CD4-positive, alpha-beta T cell treated with Interleukin-15 for 1 hour (primary cell): ENCODE measurements at places on chromosomes 2 and 18.

DNA sequence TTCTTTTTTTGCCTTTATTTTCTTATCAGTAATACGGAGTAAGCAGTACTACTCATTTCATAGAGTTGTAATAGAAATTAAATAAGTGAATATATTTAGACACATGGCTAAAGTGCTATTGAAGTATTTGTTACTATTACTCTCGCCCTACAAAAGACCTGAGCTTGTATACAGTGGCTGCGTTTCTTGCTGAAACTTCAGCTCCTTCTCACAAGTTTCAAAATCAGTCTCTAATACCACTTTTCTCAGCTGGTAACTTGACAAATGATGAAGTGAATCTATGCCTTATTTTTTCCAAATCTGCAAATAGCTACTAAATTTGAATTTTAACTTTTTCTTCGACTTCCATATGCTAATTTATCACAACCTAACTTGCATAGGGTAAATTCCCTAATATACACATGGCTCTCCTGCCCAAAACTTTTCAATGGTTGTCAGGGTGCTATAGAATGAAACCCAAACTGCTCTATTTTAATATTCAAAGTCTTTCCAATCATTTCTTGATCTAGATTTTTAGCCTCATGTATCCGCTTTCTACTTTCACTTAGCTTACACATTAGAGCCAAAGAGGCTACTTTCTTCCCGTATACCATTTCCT, 347.8 kb upstream of the GULP1 start:
- DNase-seq, result no peak

DNA sequence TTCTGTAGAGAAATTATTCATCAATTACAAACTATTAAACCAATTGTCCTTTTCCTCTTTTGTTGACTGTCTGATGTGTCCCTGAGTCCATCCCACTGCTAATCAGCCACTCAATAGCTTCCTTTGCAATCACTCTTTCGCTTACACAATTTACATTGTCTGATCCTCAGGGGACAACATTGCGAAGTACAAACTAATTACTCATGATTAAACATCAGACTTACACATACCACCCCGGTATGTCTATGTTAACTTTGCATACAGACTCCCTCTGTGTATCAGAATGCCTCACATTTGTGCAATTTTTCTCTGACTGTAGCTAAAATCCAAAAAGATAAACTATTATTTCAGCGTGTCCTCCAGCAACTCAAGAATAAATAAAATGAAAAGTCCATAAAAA, 264.4 kb upstream of the REV1 start:
- no peak for DNase-seq

DNA sequence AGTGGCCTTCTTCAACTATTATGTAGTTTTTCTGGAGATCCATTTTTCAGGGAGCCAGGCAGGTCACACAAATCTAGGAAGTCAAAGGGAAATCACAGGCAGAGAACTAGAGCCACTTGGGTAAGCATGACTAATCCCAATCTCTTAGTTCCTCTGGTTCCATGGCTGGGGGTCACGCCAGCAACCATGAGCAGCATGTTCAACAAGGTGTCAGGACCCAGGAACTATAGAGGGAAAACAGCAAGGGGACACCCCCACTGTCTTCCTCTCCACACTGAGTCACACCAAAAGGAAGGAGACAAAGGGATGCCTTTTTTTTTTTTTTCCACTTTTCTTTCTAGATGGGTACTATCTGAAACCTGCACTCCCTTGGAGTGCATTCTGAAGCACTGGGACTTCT, 250.9 kb downstream of the OTX1 start:
- DNase-seq, result no peak

DNA sequence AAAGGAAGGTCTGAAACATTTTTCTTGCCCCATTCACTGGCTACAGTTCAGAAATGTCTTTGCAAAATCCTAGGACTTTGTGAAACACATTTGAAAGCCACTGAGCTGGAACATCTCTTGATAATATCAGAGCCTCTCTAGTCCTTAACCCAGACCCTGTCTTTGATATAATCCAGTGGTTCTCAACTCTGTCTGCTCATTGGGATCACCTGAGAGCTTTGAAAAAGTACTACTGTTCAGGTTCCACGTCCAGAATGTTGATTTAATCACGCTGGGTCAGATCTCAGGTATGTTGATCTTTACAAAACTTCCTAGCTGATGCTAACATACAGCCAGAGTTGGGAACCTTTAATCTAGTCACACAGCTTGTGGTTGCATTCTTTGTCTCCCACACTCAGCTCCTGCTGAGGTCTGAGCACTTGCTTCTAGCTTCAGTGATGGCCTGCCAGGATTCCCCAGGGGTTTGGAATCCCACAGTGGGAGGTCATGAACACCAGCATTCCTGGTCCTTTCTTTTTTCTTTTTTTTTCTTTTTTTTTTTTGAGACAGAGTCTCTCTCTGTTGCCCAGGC, 262.7 kb downstream of the SETBP1 start:
- DNase-seq, result no peak

DNA sequence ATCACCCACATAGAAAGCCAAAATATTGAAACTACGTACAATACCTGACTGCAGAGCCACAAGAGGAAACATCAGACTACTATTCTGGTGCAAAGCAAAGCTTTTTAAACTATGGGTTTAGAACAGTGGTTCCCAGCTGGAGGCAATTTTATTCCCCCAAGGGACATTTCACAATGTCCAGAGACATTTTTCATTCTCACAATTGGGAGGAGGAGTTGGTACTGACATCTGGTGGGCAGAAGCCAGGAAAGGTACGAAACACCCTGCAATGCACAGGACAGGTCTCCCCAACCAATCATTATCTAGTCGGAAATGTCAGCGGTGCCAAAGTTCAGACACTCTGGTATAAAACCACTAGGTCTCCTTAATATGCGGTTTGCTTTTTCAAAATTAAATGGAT, 88.4 kb upstream of the ARL5A start:
- no peak for DNase-seq

GRCh38 chr18:80109676-80110078, 615 bp downstream of the ADNP2 start:
- no peak for DNase-seq
